ENCODE measurements at places on chromosomes 1 and 21.

GRCh38 chr1:195472291-195472690 lies 1135.9 kb downstream of the KCNT2 start:
- DNase-seq: no peak

GRCh38 chr1:211874521-211875347 lies 44.2 kb upstream of the LPGAT1 start:
- peak; percentile 37 for DNase-seq

GRCh38 chr1:209659909-209660308 lies 7.7 kb upstream of the LAMB3 start:
- no peak for DNase-seq

DNA sequence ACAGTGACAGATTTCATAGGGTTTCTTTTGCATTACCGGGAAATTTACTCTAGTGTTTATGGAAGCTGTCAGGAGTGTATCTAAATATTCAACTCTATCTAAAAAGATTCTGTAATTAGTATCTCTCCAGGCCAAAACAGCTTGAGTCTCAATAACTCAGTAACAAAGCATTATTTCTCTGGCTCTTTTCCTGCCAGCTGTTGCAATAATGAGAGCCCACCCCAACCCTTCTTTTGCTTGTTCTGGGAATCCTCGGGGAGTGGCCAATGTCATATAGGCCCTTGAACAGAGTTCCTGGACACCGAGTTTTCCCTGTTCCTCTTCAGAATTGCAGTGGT lies 120.1 kb upstream of the SGIP1 start:
- no peak for DNase-seq

- DNase-seq: no peak
Measured at GRCh38 chr1:117735045-117735992, 129.5 kb downstream of the TENT5C start.

DNA sequence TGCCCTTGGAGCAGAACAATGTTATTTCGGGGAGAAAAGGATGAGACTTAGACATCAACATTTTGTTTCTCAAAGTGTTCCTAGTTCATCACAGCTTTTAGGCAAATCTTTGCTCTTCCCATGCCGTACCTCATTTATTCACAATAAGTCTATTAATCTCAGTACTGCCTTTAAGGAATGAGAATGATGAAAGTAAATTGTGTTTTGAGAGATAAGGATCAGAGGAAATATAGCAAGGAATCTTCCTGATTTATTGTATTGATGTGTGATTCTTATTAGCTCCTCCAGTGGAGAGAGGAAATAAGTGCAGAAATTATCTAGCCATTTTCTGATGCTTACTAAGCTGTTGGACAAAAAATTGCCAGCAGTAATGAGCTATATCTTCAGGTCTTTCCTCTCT lies 2.0 kb downstream of the POLR3C start:
- no peak for DNase-seq

DNA sequence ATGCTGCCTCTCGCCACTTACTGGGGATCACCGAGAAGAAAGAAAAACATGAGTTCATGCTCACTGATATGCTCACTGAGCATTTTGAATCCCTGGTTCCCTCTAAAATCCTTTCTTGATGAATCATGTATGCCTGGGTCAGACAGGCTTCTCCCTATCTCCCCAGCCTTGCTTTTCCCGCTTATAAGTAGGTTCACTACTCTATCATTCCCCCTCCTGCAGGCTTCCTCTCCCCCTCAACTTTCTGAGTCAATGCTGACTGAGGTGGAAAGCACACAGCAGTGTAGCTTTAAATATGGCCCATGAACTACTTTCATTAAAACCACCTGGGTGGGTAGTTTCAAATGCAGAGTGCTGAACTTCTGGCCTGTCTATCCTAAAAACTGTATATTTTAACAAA lies 41.7 kb downstream of the FMO4 start:
- DNase-seq: no peak

DNA sequence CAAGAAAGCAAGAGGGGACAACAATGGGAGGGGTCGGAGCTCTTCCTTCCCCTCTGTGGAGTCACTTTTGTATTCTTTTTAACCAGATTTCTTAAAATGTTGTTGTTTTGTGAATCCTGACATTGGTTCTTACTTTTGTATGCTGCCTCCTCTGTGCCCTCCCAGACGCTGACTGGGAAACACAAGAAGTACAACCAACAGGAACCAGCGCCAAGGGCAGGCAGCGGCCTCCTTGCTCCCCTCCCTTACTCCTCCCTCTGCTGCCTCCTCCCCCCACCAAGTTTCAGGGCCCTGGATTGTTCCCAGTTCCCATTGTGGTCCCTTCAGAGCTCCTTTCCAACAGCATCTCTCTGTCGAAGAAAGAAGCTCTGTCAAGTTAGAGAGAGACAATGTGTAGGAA lies 111.1 kb downstream of the BRINP2 start:
- no peak for DNase-seq

DNA sequence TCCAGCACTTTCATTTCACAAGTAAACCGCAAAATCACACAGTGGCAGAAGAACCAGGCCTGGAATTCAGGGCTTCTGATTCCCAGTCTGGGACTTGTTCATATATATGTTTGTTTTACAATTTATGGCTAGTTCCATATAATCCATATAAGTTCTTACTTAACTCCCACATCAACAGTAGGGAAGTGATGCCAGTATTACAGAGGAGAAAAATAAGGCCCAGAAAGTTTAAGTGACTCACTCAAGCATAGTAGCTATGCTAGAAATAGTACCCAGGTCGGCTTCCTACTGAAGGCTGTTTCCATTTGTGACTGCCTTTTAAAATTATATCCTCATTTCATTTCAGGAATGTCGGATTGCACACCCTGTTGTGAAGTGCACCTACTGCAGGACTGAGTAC lies 1.4 kb downstream of the FAM76A start:
- DNase-seq: no peak

DNA sequence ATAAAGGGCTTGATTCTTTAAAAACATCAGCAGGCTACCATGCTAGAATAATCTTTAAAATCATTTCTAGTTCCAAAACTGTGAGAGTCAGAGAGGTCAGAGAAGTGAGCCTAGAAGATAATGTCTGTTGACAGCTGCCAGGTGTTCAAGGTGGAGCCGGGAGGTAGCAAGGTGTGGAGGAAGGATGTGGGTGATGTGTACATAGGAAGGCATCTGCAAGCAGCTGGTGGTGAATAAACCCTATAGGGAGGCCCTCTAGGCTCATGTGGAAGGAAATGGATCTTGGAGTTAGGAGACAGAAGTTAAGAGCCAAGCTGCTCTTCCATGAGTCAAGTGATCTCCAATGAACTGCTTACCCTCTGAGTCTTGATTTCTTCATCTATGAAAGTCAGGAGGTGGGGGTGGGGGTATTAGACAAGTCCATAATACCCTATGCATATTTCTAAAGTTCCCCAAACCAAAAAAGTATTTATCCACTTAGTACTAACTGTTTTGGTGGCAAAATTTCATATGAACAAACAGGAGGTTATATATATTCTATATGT lies 266.3 kb downstream of the RHOU start:
- no peak for DNase-seq

DNA sequence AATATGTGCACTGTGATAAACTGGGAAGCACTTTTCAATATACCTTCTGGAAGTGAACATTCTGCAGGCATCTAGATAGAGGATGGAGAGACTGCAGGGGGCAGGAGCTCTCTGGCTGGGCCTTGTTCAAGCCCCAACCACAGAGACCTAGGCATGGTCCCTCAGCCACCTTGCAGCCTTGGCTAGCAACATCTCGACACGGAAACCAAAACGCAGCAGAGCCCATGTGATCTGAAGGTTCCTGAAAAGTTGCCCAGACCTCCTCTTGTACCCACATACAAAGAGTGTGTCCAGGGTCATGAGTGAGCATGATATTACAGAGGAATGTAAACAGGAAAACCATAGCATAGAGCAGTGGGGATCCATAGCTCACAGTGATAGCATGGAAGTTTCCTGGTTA lies 33.1 kb upstream of the SAMD11 start:
- no peak for DNase-seq

DNA sequence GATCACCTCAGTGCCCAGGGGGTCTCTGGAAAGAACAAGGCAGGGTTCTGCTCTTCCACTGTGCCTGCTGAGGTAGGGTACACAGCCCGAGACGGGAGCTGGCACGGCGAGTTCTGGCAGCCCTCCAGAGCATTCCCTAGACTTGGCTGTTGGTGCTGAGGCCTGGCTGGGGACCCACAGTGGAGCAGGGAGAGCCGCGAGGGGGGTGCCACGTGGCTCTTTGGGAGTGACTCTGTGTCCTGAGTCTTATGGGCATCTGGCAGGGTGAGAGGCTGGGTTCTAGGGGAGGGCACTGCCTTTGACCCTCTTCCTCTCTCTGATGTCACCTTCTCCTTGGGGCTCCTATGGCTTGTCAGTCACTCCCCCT lies 336.4 kb downstream of the CAMTA1 start:
- peak; percentile 56 for DNase-seq

GRCh38 chr1:177872308-177872900 lies 97.5 kb downstream of the SEC16B start:
- DNase-seq: no peak

- peak; percentile 26 for DNase-seq
Measured at GRCh38 chr1:180168786-180169639, 14.3 kb downstream of the QSOX1 start.

- no peak for DNase-seq
Measured at GRCh38 chr1:217896490-217896889, 265.3 kb downstream of the SPATA17 start.

DNA sequence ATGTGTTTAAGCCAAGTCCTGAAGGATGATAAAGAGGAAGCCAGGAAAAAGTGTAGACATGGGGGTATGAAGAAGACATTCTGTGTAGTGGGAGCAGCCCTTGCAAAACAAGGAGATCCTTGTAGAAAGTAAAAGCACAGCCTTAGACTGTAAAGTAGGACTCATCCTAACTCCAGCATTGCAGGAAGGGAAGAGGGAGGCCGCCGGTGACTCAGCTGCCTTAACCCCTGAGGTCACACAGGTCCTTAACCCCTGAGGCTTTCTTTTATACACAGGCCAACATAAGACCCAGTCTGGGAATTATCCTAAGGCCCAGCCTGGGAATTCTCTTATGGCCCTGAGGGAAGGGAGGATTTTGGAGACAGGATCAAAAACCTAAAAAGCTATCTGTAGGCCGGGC lies 18.0 kb downstream of the PGM1 start:
- no peak for DNase-seq

DNA sequence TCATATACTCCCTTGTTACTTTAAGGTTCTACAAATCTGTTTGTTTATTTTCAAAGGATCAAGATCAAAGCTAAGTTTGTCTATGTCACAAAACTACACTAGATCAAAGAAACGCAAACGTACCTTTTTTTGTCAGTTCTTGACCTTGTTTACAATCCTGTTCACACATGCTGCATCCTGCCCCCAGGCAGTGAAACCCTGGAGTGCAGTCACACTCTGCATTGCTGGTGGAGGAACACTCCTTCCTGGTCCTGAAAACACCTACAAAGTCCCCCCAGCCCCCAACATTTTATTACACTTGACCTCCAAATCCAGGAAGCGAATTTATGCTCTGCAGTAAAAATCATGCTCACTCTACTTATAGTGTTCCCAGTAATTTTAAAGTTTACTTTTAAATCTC lies 2.6 kb downstream of the TNFRSF9 start:
- no peak for DNase-seq

- DNase-seq: peak; percentile 65
Measured at GRCh38 chr1:27416387-27417111, 24.1 kb downstream of the GPR3 start.

DNA sequence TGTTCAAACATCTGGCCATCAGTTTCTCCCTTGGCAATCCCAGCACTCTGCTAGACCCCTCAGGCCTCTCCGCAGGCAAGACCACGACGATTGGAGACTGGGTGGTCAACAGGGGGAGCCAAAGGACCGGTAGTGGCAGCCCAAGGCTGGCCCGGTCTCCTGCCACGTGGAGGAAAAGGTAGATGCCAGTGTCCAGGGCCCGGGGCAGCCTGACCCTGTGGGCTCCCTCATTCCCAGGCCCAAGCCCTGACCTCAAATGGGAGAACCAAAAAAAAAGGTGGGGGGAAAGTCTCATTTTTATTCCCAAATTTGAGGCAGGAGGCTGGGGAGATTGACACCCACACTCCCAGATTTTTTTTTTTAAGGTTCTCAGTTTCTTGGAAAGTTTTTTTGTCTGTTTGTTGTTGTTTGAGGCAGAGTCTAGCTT lies 24.8 kb downstream of the S100A6 start:
- DNase-seq: peak; percentile 82

- peak; percentile 59 for DNase-seq
Measured at GRCh38 chr1:235866205-235866912, at the start of gene LYST. LYST (minus strand) TSS chr1:235866906; CDS start chr1:235830417, 36,489 bp downstream.

- DNase-seq: no peak
Measured at GRCh38 chr1:232131715-232132391, 498.1 kb downstream of the SIPA1L2 start.

DNA sequence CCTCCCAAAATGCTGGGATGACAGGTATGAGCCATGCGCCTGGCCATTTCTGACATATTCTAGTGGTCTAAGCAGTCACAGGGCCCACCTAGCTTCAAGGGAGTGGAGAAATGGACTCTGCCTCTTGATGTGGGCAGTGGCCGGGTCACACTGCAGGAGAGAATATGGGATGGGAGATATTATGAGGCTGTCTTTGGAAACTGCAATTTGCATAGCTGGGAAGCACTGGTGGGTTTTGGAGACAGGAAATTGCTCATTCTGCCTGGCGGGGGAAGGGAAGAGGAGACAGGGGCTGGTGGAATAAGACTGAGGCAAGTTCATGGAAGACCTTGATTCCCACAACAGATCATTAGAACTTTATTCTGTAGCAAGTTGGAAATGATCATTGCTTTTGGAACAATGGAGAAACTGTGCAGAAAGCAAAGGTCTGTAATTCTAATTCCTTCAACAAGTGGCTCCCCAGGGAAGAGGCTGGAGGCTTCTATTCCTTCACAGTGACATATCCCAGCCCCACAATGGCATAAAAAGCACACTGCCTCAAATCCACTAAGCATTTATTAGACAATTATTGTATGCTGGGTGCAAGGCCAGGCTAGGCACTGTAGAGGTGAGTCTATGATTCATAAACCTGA lies 10.5 kb downstream of the NCMAP start:
- DNase-seq: no peak

DNA sequence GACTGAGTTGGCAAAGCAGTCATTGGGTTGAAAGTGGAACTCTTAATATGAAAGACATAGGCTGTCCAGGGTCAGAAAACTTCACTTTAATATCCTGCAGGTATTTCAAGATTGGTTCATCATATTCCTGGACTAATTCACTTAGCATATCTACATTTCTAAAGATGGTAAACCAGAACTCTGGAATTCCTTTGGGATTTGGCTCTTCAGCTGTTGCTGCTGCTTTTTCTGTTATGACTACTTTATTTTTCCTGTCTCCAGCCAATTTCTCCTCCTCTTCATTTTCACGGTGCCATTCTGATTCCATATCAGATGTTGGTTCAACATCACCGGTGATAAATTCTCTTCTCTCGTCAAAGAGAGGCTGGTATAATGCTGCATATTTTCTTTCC lies 37.4 kb downstream of the CD58 start:
- DNase-seq: no peak

GRCh38 chr1:170290991-170291390 lies 145.2 kb downstream of the NTMT2 start:
- no peak for DNase-seq

DNA sequence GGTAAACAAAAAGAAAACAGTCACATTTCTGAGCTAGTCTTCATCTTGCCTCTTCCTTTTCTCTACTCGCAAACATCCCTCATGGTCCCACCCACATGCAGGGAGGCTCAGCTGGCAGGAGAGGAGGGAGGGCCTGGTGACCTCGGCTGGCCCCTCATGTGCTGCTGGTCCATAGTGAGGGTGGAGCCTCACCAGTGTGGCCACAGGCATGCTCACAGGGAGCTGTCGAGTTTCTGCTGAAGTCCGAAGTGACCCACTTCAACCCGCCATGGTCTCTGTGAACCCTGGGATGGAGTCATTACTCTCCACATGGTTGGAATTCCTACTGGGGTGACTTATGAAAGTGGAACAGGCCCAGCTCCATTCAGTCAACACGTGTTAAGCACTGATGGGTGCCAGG lies 253.4 kb downstream of the RHOU start:
- no peak for DNase-seq

All from cerebellar cortex (tissue), 1 donor.